Retinal pigment epithelial cell (primary cell): ENCODE measurements at places on chromosomes 1 and 21.

DNA sequence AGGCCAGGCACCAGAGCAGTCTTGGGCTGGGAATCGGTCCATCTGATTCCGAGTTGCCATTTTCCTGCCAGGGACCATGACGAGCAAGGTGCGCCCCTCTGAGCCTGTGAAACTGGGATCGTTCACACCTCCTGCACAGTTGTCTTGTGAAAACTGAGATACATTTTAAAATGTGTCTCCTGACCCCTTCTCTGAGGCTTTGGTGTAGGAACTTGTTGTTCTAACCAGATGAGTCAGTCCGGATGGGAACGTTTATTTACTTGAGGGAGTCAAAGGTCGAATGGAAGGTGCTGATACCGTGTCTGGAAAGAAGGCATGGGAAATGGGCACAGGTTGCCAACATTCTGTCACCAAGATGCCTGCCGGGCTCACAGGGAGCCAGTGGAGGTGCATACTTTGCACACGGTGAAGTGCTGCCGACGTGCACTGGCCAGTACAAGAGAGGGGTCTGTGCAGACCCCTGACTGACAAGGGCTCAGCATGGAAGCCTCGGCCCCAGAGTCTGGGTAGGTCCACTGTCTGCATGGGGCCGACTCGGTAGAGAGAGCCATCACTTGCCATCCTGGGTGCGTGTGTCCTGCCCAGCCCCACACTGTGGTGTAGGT, 7.4 kb upstream of the KCNN3 start:
- DNase-seq, result no peak

DNA sequence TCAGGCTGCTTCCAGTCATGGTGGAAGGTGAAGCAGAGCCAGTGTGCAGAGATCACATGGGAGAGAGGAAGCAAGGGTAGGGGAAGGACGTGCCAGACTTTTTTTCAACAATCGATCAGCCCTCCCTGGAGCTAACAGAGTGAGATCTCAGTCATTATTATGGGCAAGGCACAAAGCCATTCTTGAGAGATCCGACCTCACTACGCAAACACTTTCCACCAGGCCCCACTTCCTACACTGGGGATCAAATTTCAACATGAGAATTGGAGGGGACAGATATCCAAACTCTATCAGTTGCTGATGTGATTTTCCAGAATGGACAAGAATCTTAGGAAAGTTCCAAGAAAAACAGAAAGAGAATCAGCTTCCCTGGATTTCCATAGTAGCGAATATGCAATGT, 60.5 kb downstream of the BACE2 start:
- DNase-seq, result no peak

DNA sequence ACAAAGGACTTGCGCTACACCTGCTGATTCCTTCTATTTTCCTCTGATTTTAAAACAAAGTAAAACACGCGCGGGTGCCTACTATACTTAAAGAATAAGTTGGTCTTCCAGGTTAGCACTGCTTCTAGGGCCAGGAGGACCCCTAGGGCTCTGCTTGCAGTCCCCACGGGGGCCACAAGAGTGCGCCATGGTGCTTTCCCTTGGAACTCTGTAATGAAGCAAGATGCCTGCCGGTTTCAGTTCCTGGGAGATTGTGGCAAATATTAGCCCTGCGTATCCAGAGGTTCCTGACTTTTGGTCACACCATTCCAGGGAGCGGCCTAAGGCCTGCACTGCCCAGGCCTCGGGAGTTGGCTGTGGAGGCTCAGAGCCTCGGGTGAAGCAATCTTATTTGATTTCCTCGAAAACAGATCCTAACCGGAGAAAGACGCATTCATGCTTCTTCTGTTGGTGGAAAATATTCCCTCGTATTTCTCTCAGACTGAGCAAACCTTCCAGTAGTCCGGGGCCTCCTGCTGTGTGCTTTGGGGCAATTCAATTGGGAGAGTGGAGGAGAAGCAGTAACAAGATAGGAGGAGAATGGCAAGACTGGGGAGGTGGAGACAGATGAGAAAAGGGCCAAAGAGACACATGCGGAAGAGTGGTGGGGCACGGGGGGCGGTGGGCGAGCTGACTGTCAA, 25.3 kb downstream of the ADAM30 start:
- no peak for DNase-seq

- DNase-seq, result no peak
Observed at GRCh38 chr1:153616144-153616916, at the start of gene S100A14. Gene S100A14, minus strand, starts transcription at chr1:153616325. Its CDS starts 467 bp downstream, at chr1:153615858.

DNA sequence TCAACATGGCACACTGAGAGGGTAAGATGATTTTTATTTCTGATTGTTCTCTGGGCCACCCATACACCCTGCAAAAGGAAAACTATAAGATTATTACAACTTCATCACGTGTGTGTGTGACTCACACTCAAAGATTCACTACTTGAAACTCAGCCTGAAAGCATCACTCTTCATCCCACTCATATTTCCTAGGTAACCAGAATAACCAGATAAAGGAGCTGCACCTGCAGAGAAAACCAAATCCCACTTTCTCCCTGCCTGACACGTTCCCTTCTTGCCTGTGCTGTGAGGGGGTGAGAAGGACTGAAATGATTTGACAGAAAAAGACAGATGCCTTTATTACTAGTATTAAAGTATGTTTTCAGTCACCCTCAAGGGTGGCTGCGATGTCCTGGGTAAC, 131.6 kb downstream of the TGFBR3 start:
- no peak for DNase-seq

GRCh38 chr1:167790117-167790516, 68.3 kb downstream of the MPZL1 start:
- DNase-seq, result no peak

- DNase-seq, result no peak
Observed at GRCh38 chr1:2375246-2375922, 16.0 kb downstream of the MORN1 start.

- no peak for DNase-seq
Observed at GRCh38 chr1:172642970-172643369, 15.9 kb upstream of the FASLG start.

GRCh38 chr1:42931108-42931539, 27.5 kb downstream of the SLC2A1 start:
- DNase-seq, result no peak

DNA sequence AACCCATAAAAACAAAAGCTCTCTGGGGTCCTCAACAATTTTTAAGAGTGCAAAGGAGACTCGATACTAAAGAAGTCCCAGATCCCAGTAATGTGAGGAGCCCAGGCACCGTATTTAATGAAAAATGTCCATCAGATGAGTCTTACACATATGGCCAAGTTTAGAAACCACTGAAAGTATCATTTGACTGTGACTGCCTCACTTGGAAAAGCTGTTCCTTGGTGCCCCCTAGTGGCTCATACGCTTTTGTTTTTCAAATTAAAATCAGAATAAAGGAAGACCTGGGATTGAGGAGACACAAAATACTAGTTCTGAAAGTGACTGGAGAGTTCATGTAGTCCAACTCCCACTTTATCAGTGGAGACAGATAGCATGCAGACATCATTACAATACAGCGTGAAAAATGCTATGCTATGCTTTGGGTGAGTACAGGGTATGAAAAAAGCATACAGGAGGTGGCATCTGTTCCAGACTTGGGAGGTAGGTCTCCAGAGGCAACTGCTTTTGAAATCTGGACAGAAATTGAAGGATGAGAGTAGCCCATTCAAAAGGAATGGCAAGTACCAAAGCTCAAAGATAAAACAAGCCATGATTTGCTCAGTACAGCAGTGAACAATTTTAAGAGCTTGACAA, 33.8 kb downstream of the GDAP2 start:
- DNase-seq, result peak; percentile 25

DNA sequence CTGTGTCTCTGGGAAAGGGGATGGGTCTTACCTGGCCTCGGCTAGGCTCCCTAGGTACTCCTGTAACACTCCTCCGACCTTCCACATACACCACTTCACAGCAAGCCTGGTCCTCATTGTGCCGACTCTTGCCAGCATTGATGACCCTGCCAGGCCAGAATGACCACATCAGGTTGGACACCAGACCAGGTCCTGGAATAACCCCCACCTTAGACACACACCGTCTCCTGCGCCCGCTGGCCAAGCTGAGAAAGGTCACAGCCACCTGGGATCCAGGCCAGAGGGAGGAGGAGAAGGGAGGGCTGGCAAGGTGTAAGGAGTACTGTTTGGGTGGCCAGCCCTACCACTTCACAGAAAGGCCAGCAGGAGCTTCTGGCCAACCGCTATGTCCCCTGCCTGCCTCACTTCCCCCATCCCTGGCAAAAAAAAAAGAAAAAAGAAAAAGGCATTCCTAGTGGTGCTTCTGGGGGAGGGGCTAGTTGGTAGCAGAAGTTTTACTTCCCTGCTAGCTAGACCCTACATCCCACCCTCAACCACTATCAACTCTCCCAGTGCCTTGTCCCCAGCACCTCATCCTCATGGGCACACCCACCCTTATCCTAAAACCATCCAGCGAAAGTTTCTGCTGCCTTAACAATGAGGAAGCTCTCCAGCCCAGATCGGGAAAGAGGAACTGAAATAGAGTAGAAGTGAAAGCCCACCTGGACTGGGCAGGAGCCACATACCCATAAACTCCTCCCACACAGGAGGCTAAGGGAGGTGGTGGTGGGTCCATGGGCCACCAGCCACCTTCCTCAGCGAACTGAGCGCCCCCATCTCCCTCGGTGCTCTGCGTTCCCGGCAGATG, 1.4 kb downstream of the PPM1J start:
- DNase-seq, result no peak

- no peak for DNase-seq
Observed at GRCh38 chr1:48109390-48110013, 112.3 kb upstream of the TRABD2B start.

GRCh38 chr1:38085666-38086330, 39.2 kb upstream of the POU3F1 start:
- DNase-seq, result no peak

GRCh38 chr1:24373044-24373443, 40.5 kb downstream of the STPG1 start:
- no peak for DNase-seq

DNA sequence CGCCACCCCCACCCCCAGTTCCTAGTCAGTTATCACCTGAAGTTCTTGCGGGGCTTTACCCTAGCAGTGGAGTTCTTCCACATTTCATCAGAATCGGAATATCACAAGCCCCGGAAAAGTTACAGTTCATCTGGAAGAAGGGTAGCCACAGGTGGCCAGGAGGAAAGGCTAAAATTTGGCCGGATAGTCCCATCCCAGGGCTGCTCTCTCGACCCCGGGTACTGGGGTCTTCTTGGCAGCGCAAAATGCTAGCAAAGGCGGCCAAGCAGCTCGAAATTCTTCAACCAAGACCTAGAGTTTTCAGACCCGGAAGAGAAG, 7.9 kb downstream of the HLX start:
- no peak for DNase-seq

- DNase-seq, result no peak
Observed at GRCh38 chr1:232943679-232944252, 6.6 kb upstream of the NTPCR start.

DNA sequence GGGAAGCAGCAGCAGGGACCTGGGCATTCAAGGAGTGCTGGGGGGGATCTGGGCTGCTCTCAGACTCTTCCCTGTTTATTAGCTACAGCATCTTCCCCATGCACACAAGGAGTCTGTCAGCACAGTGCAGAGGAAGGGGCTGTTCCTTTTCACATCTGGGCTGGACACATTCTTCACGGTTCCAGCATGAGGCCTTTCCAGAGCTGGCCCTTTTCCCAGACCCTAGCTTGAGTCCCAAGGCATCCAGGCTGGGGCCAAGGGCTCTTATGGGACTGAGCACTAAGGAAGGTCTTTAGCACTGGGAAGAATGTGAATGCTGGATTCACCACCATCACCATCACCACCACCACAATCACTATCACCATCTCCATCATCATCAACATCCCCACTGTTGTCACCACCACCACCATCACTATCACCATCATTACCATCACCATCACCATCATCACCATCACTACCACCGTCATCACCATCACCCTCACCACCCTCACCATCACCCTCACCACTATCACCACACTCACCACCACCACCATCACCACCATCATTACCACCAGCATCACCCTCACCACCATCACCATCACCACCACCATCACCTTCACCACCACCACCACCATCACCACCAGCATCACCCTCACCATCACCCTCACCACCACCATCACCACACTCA, 28.4 kb downstream of the PARK7 start:
- no peak for DNase-seq

DNA sequence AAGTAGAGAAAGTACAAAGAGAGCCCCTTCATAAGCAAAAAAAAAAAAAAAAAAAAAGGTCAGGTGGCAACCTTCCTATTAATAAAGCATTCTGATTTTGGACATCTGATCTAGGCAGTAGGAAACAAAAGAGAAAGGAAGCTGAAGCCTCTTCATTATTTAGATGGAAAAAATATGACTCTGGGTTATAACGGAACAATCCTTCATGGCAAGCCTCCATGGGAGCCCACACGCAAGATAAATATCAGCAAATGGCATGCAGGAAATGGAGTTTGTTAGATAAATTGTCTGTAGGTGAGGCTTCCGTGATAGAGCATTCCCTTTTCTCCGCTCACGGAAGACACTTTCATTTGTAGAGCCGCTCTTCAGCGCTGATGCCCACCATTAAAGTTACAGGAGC, 381.0 kb downstream of the TTLL7 start:
- DNase-seq, result no peak

- no peak for DNase-seq
Observed at GRCh38 chr1:97677702-97678101, 243.1 kb downstream of the DPYD start.

DNA sequence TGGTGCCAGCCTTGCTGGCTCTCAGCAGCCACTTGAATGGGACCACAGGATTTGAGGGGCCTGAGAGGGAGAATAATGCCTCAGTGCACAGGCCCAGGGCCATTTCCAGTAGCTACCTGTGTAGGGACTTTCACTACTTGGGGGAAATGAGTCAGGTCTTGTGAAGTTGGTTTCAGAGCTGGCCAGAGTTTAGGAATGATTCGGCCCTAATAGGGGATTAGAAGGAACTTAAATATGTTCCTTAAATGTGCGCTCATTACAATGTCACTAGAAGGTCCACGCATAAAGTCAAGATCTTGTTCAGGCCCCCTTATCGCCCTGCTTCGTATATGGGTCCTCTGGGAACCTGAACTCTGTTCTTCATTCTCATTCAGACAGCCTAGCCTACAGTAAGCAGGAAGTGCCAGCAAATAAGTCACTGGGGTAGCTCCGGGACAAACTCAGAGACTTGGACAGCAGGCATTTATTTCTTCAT, 5.6 kb upstream of the AKR1A1 start:
- no peak for DNase-seq

DNA sequence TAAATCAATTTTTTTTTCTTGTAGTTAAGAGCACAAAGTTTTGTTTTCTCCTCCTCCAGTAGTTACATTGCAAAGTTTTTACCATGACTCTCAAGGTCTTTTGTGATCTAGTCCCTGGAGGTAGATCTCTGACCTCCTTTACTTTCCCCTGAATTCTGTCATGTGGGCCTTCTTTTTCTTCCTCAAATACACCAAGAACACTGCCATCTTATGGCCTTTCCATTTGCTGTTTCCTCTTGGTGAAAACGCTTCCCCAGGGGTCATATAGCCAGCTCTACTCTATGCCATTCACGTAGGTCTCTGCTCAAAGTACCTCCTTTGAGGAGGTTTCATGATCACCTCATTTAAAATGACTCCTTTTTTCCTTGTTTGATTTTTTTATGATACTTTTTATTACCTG, 2.7 kb downstream of the DDX20 start:
- no peak for DNase-seq

GRCh38 chr1:162040657-162041056, 17.0 kb upstream of the OLFML2B start:
- no peak for DNase-seq
